ENCODE measurements at places on chromosomes 3 and 15.

GRCh38 chr15:70867911-70868467 lies 14.0 kb upstream of the LARP6 start:
- DNase-seq = no peak

- DNase-seq = no peak
These were observed 79.7 kb downstream of the RAB11A start for GRCh38 chr15:65949011-65949410.

GRCh38 chr15:77819048-77819850 lies 186.5 kb upstream of the LINGO1 start:
- DNase-seq = no peak

GRCh38 chr3:134453631-134454030 lies 32.2 kb downstream of the ANAPC13 start:
- no peak for DNase-seq

- no peak for DNase-seq
These were observed 66.8 kb upstream of the PPP2R3A start for GRCh38 chr3:135898774-135899173.

- DNase-seq = no peak
These were observed 3.2 kb downstream of the GLYCTK start for GRCh38 chr3:52290596-52291507.

DNA sequence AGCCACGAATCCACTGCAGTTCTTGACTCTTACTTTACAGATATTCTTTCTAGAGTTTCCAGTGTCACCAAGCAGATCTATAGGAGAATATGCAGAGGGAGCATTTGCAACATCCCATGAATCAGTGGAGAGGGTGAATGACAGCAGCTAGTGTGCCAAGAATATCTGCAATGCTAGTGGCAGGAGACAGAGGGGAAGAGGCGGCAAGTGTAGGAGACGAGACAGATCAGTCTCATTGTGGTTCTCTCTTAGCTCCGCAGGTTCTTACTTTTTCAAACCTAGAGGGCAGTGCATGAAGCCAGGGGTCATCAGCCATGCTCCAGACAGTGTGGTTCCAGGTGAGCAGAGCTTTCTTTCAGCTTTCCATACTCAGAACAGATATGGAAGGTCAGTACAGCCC lies 744 bp downstream of the ZNF619 start:
- DNase-seq = no peak

DNA sequence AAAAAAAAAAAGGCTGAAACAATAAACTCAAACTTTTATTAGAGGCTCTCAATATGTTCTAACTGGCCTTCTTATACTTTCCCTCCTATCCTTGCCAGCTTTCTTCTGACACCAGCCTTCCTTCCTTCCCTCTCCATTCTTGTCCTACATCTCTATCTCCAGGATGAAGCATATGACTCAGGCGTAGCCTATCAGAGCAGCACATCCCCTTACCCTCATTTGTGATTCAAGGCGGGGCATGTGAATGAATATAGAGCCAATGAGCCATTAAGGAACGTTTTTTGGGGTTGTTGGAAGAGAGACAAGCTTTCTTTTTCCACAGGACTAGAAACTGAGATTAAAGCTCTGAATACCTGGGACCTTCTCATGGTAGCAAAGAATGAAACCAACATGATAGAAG lies 25.1 kb upstream of the KCNMB3 start:
- DNase-seq = no peak

GRCh38 chr15:43465100-43465499 lies 27.9 kb downstream of the TP53BP1 start:
- DNase-seq = no peak

DNA sequence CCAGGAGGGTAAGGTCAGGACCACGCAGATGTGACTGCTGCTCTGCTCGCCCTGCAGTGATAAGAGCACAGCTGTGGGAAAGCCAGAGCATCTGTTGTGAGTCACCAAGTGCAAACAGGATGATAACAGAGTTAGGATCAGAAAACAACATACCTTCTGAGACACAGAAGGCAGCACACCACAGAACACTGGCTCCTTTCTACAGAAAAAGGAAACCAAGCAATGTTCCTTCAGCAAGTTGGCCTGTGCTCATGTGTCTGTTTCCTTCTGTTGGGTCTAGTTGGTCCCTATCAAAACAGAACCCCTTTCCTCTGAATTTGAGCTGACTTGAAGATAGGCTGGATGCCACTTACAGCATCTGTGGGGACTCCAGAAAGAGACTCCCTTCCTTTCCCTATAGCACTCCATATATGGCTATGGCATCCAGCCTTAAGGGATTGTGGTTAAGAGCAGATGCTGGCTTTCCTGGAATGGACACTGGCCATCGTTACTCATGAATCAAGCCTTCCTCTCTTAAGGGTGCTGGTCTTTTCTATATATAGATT lies 440.7 kb upstream of the THBS1 start:
- peak; percentile 51 for DNase-seq

DNA sequence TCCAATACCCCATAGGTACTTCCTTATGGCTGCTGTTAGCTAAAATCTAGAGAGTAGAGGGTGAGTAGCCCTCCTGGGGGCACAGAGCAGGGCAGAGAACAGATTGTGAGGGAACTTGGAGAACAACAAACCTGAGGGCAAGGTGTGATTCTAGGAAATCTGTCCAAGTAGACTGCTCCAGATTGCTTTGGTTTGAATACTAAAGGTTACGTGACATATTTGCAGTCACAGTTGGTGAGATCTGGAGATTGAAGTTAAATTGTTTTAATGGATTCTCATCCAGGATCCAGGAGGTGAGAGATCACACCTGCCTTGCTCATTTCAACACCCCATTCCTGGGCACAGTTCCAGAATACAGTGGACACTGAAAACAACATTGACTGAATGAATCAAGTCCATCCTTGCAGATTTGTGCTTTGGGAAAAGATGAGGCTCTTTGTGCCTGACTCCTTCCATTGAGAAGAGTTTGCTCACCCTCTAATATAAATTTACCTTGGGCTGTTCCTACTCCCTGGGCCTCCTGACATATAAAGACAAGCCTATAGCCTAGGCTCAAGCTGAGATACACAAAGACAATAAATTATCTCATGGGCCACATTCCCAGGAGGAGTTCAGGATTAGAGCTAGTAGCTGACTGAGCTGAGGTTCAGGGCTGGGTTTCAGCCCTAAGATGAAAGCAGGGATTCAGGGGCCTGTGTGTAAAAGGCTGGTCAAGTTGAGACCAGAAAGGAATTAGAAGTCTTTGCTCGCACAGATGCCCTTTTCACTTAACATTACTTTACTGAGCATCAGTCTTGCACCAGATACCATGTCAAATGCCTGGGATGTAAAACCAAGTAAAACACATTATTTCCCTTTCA lies 400.9 kb upstream of the MCTP2 start:
- no peak for DNase-seq

- peak; percentile 41 for DNase-seq
These were observed 627 bp downstream of the DUSP7 start for GRCh38 chr3:52055537-52056351.

- DNase-seq = no peak
These were observed 31.7 kb upstream of the MNS1 start for GRCh38 chr15:56496635-56497034.

GRCh38 chr15:86483936-86484335 lies 404.3 kb downstream of the AGBL1 start:
- no peak for DNase-seq

GRCh38 chr3:152574461-152575079 lies 260.4 kb upstream of the P2RY1 start:
- no peak for DNase-seq

- no peak for DNase-seq
These were observed 18.1 kb downstream of the CSRNP1 start for GRCh38 chr3:39135170-39135805.

- peak; percentile 15 for DNase-seq
These were observed 37.0 kb downstream of the GNB5 start for GRCh38 chr15:52153900-52154895.

- DNase-seq = no peak
These were observed 70.5 kb upstream of the GOLGA8B start for GRCh38 chr15:34653992-34654391.

GRCh38 chr3:72116226-72116625 lies 331.3 kb upstream of the PROK2 start:
- no peak for DNase-seq

GRCh38 chr3:112013784-112014143 lies 15.0 kb downstream of the TAGLN3 start:
- DNase-seq = no peak

- DNase-seq = no peak
These were observed 65.1 kb downstream of the PIK3CB start for GRCh38 chr3:138769616-138770015.

- DNase-seq = no peak
These were observed 278.8 kb upstream of the GADL1 start for GRCh38 chr3:31173118-31173718.

- no peak for DNase-seq
These were observed 120.1 kb downstream of the ANP32A start for GRCh38 chr15:68700455-68701123.

DNA sequence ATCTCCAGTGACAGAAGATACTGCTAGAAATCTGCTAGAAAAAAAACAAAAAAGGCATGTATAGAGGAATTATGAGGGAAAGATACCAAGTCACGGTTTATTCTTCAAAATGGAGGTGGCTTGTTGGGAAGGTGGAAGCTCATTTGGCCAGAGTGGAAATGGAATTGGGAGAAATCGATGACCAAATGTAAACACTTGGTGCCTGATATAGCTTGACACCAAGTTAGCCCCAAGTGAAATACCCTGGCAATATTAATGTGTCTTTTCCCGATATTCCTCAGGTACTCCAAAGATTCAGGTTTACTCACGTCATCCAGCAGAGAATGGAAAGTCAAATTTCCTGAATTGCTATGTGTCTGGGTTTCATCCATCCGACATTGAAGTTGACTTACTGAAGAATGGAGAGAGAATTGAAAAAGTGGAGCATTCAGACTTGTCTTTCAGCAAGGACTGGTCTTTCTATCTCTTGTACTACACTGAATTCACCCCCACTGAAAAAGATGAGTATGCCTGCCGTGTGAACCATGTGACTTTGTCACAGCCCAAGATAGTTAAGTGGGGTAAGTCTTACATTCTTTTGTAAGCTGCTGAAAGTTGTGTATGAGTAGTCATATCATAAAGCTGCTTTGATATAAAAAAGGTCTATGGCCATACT lies 4.0 kb downstream of the B2M start:
- no peak for DNase-seq

GRCh38 chr3:119741657-119742590 lies 39.1 kb downstream of the CFAP91 start:
- no peak for DNase-seq

- no peak for DNase-seq
These were observed 33.7 kb downstream of the SUSD5 start for GRCh38 chr3:33184863-33185262.

DNA sequence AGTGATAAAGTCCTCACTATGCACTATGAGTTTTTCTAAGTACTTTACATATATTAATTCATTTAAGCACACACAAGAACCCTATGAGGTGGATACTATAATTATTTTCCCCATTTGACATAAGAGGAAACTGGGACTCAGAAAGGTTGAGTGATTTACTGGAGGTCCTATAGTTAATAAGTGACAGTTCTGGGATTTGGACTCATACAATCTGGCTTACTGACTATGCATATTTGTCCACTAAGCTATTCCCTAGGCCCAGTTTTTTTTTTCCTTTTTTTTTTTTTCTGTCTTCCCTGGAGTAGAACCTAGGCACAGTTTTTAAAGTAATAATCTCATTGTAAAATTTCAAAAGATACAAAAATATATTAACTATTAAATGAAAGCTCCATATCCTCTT lies 6.3 kb upstream of the RTP2 start:
- no peak for DNase-seq

DNA sequence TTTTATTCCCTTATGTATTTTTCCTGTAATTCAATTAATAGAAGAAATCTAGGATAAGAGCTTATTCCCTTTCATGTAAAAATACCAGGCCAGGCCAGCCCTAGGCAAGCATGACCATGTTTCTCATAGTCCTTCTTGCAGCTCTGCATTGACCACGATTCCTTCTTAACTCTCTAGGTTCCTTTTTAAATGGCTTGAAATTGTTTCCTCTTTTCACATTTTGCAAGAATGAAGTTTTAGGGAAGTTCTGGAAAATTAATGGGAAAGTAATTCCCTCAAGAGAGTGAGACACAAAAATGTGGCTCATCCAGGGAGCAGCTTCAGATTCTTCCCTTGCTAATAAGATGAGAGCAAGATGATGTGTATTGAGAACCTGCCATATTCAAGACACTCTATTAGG lies 116.5 kb upstream of the FGF7 start:
- no peak for DNase-seq

GRCh38 chr15:76177491-76178040 lies 117.8 kb downstream of the TMEM266 start:
- DNase-seq = peak; percentile 65

- no peak for DNase-seq
These were observed 331.3 kb upstream of the FRG2C start for GRCh38 chr3:75332794-75333193.

DNA sequence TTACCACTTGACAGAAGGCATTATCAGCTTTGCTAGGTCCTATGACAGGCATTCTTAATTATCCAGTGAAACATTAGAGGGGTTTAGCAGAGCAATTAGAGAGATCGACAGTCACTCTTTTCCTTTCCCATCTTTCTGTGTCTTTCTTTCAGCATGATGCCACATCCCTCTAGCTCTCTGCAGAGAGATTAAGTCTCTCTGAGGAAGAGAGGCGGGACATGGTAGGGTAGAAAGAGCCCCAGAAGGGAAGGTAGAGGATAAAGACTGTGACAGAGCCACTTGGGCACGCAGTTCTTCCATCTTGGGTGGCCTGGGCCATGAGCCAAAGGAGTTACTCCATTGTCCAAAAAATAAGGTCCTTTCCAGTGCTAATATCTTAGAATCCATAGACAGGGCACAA lies 55.8 kb downstream of the HHLA2 start:
- no peak for DNase-seq

DNA sequence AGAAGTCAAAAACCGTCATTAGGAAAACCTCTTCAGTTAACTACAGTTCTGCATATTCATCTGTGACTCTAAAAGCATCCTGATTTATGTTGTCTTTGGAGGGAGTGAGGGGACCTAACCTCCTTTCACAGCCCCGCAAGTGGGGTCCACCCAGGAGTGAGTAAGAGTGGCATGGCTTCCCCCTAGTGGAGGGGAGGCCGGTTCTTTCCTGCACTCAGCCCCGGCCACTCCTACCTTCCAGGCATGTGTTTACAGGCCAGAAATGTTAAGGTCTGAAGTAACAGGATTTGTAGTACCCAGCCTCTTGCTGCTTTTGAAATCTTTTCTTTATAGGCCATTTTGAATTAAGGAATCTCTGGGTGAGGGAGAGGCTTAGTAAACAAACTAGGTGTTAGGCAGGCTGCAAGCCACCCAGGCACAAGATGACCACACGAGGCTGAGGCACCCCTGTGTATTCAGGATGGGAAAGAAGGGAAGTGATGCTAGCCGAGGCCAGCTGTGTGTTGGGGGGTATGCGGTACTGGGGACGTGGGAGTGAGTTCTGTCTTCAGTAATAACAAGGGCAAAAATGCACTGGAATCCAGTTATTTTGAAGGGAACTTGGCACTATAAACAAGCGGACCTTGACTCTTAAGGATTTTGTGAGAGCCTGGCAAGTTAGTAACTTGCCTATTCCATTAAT lies 50.5 kb downstream of the CTDSPL start:
- DNase-seq = no peak

- no peak for DNase-seq
These were observed 567.3 kb downstream of the GRM7 start for GRCh38 chr3:7428206-7428718.

GRCh38 chr15:68640791-68641331 lies 62.1 kb downstream of the CORO2B start:
- no peak for DNase-seq
